ENCODE measurements at places on chromosomes 16 and 17. TPM values are rescaled to one million over a fixed set of nuclear protein-coding genes. Genes with fewer than 3 reads are reported as not detected.

The PSMB3 gene
- total RNA-seq, result 135 TPM

The SMTNL2 gene
- total RNA-seq, result 0.44 TPM

The IL32 gene
- 24.0 TPM for total RNA-seq

DNA sequence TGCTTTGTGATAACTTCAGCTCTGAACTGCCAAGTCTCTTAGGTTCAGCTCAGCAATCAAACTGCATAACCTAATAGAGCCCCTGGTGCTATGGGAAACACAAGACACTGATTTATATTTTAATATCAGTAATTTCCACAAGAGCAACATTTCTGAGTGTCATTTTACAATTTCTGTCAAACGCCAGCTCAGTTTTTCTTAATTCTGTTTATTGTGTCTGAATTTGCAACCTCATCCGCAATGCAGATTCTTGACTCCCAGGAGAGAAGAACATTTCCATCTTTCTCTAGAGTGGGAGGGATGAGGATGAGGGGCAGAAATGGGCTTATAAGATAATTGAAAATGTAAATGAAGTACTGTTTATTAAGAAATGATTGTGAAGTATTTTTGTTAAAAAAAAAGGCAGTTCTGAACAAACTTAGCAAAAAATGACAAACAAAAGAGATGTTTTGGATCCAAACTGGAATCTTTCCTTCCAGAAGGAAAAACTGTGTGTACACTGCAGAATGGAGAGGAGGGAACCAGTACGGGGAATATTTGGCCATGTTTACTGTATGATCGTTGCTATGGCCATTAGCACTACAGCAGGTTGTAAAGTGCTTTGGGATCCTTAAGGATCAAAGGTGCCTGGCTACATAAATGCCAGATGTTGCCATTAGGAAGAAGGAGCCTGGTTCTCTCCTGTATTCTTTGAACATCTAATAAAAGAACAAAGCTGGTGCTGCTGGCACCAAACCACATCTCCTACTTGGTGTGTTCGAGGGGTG is 7.4 kb upstream of the PMFBP1 start:
- no peak for DNase-seq

DNA sequence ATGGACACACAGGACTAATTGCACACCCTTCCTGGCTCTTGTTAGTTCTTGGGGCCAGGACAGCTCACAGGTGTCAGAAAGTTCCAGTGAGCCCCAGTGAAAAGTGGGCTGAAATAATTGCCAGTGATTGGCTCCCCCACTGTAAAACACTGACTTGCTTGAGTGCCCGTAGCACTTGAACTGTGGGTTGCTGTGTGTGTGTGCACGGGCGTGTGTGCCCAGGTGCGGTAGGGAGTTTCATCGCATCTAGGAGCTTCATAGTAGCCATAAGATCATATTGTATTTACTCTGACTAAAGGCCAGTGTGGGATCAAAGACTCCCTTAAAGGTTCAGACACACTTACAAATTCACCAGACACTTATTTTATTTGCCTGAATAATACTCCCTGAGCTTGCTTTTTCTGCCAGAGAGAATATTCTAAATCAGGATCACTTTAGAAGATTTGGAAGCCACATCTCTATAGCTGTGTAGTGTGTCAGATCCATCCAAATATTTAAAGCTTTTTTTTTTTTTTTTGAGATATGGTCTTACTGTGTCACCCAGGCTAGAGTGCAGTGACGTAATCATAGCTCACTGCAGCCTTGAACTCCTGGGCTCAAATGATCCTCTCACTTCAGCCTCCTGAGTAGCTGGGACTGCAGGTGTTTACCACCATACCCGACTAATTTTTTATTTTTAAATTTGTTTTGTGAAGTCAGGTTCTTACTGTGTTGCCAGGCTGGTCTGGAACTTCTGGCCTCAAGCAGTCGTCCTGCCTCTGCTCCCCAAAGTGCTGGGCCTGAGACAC is 11.4 kb downstream of the UNK start:
- DNase-seq, result peak; percentile 2

DNA sequence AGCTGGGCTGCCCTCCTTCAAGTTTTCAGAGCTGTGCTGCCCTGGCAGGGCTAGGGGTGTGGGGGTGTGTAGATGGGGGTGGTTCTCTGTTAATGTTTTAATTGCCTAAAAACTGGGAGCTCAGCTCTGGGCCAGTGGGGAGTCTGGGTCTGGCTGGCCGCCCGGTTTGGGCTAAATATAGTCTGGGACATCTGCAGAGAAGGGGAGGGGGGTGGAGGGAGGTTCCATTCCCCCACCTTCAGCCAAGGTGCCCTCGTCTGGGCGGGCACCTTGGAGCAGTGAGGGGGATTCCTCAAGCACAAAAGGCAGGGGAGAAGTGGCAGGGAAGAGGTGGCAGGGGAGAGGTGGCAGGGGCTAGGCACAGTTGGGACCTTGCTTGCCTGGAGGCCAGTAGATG is 13.0 kb downstream of the RARA start:
- DNase-seq, result peak; percentile 83

DNA sequence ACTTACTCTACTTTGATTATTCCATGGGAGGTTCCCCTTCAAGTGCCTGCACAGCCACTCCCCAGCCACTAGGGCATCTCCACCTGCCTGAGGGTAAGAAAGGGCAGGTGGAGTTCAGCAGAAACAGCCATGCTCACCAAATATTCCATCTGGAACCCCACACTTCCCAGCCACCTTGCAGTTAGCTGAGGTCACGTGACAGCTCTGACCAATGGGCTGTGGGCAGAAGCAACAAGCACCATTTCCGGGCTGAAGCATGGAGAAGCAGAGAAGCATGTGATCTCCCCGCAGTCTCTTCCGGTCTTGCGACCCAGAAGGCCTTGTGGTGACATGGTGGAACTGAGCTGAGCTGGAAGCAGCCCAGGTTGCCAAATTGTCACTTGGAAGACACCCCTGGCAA is 108.6 kb downstream of the CCT6B start:
- no peak for DNase-seq

DNA sequence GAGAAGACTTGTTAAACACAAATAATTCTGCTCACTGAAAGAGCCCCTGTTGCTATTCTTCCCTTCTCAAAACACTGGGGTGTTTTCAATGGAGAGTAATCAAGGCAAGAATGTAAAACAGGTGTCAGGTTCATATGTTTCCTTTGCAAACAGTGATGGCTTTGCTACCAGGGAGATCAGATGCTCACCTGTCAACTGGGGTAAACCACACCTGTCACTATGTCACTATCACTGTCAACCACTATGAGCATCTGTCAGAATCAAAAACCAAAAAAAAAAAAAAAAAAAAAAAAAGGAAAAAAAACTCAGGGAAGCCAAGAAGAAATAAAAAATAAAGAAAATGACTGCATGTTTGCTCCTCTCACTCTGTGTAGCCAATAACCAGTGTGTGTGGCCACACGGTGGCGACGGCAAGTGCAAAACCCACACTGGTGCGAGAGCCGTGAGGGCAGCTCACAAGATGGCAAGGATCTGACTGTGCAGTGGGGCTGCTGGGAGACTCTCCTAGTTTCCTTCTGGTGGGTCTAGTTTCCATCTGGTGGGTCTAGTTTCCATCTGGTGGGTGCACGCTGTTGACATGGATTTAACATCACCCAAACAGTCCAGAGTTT is 22.7 kb downstream of the USP22 start:
- no peak for DNase-seq

- no peak for DNase-seq
Observed at GRCh38 chr16:69012906-69013305, 92.5 kb upstream of the HAS3 start.

Measured in thyroid gland (tissue), 4 donors.